ENCODE measurements at places on chromosomes 4 and X. TPM values are rescaled to one million over a fixed set of nuclear protein-coding genes. Genes with fewer than 3 reads are reported as not detected.

The EGF gene
- not detected for total RNA-seq

The DCAF12L2 gene
- not detected for total RNA-seq

The ARMCX1 gene
- 24.7 TPM for total RNA-seq

The FOXR2 gene
- total RNA-seq: not detected

The RPL36A gene
- 700 TPM for total RNA-seq

The ARMCX2 gene
- total RNA-seq: 76.3 TPM
